ENCODE measurements at places on chromosomes 13 and 19.

- DNase-seq: no peak
Observed at GRCh38 chr13:35549481-35549880, 73.0 kb upstream of the MAB21L1 start.

- DNase-seq: peak; percentile 68
Observed at GRCh38 chr19:49210108-49210900, 52.7 kb downstream of the TRPM4 start.

- DNase-seq: no peak
Observed at GRCh38 chr19:49447485-49448431, 3.9 kb downstream of the PIH1D1 start.

- DNase-seq: peak; percentile 67
Observed at GRCh38 chr19:7522923-7523667, 671 bp downstream of the MCOLN1 start.

DNA sequence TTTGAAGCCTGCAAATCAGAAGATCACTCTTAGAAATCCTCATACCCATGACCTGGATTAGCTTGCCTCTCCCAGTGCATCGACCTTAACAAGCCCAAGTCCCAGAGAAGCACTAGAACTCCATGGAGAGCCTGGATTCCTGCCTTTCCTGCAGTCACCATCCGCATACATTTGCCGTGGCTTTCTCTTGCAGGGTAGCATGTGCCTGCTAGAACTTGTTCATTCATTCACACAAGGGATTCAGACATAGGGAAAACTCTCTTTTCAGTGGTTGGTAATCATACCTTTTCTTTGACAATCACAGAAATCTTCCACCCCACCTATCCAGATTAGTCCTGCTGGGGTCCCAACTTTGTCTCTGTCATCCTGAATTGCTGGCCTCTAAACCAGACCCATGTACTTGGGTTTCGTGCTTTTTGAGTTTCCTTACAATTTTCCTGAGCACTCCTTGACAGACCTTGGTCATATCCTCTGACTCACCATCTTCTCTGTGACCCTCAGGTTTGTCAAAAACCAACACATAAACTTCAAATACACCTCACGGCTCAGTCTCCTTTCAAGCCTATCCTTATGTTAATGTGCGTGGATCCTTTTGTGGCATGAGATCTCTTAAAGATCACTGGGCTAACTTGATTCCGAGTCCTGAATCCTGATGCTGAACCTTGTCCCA, 355.0 kb downstream of the MYO16 start:
- no peak for DNase-seq

Data from suppressor macrophage (primary cell).